Foreskin melanocyte (primary cell): ENCODE measurements at places on chromosomes 2 and 18.

DNA sequence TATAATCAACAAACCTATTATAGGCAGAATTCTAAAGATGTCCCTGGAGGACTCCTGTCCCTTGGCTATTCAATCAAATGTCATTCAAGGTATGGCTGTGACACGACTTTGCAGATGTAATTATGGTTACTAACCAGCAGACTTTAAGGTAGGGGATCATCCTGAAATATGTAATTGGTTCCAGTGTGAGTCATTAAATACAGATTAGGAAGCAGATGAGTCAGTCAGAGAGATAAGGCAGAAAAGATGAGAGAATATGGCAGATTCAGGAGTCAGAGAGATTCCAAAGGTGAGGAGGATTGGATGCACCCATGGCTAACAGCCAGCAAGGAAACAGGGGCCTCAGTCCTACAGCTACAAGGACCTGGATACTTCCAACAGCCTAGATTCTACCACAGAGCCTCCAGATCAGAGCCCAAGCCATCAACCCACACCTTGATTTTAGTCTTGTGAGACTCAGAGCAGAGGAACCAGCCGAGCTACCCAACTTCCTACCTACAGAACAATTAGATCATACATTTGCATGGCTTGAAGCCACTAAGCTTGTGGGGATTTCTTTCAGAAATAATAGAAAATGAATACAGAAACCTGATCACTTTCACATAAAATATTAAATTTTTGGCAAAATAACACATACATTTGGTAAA, 11.2 kb upstream of the PROM2 start:
- DNase-seq, result no peak

GRCh38 chr18:23529604-23530003, 26.3 kb downstream of the RMC1 start:
- no peak for DNase-seq

GRCh38 chr2:110858135-110858725, 125.9 kb downstream of the ACOXL start:
- DNase-seq, result no peak

DNA sequence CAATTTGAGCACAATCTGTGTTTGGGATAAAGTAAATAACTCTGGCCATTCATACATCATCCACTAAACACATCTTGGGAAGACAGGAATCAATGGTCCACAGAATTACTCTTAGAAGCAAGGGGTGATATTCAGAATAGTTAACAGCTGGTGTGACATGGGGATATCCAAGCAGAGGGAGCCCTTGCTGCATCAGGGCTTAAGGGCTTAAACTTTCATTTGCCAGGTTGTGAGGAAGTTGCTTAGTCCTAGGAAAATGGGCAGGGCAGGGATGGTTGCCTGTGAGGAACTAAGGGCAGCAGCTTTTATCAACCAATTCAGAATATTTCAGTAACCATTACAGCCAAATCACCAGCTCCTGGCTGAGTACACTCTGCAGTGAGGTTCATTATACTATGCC, 2.0 kb upstream of the ITGA6 start:
- DNase-seq, result no peak

GRCh38 chr2:100193291-100193710, 50.9 kb upstream of the AFF3 start:
- no peak for DNase-seq

- peak; percentile 21 for DNase-seq
Measured at GRCh38 chr18:49976795-49977560, 163.6 kb upstream of the ACAA2 start.

GRCh38 chr2:222468346-222468745, 44.0 kb downstream of the SGPP2 start:
- peak; percentile 67 for DNase-seq

GRCh38 chr2:85828725-85829124, 60.1 kb downstream of the ST3GAL5 start:
- no peak for DNase-seq

GRCh38 chr2:28835781-28836180, 25.1 kb downstream of the SPDYA start:
- no peak for DNase-seq

DNA sequence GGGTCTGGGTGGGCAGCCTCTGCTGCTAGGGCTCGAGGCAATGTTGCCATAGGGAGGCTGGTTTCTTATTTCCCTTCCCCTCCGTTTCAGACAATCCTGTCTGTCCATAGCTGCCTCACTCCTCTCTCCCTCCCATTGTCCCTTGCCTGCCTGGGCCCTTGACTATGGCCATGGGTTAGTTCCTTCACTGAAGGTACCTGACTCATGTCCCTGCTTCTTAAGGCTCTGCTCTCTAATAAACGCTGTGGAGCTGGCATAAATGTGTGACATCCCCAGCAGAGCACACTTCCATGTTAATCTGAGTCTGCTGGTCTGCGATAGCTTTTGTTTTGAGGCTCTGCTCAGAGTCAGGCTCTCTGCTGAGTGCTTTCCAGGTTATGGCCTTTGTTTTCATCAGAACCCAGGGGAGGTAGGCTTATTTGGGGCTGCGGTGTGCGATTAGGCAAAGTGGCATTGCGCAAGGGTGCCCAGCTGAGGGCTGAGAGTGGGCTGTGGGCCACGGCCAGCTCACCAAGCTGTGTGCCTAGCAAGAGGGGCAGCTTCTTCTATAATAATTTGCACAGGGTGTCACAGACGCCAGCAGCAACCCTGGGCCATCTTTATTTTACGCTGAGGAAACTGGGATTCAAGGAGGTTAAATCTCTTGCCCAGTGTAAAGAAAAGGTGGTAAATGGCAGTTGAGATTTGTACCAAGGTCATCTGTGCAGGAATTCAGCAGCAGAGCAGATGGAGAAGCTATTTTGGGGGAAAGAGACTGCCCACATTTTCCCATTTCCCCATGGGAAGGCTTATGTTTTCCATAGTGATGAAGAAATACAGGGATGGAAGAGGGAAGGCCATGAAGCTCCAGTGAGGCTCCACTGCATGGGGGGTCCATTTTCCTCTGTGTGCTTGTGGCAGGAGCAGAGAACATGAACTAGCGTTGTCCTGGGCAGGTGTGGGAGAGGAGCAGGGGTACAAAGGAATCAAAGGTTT, 25.6 kb downstream of the MRPL33 start:
- DNase-seq, result no peak

DNA sequence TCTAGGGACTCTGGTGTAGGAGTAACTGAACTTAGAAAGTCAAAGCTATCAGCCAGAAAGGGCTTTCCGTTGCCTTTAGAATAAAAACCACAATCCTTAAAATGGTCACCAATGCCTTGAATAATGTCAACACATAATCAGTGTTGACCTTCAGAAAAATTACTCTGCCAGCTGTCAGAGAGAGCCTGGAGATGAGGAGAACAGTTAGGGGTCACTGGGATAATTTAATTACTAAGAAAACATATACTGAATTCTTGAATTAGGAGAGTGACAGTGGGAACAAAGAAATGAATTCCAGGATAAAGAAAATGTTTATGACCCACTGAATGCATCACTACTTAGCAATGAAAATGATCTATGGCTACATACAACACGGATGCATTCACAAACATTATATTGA, 23.4 kb upstream of the UGP2 start:
- no peak for DNase-seq

DNA sequence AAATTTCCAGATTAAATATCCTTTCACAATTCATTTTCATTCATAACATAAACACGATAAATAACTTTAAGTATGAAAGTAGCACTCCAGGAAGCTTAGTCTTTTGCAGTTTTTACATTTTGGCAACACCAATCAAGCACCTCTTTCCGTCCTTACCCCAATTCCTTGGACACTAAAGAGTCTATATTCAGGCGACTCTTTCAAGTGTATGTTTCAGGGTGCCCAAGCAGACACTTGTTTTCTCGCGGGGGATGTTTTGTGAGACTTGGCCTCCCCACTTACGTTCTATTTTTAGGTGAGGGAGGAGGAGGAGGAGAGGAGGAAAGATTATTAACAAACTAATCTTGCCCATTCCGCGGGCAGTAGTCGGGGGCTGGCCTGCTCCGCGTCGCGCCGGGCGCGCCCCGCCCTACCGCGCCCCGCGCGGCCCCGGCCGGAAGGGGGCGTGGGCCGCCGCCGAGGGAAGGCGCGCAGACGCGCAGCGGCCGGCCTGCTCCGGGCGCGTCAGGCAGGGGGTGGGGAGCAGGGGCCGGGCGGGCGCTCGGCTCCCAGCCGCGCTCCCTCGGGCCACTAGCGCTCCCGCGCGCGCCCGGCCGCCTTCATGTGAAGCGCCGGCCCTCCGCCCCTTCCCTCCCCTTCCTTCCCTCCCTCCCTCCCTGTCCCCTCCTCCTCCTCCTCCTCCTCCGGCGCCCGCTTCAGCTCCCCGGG, at the start of gene ITPRID2:
Gene ITPRID2 (plus strand): TSS at position 473 of the 708 bp plus-strand sequence. CDS start 337 bp downstream, outside the sequence.
- DNase-seq, result peak; percentile 79

GRCh38 chr2:33204945-33205344, 258.2 kb downstream of the LTBP1 start:
- DNase-seq, result no peak

- DNase-seq, result peak; percentile 11
Measured at GRCh38 chr2:28895189-28895893, 874 bp downstream of the WDR43 start.

DNA sequence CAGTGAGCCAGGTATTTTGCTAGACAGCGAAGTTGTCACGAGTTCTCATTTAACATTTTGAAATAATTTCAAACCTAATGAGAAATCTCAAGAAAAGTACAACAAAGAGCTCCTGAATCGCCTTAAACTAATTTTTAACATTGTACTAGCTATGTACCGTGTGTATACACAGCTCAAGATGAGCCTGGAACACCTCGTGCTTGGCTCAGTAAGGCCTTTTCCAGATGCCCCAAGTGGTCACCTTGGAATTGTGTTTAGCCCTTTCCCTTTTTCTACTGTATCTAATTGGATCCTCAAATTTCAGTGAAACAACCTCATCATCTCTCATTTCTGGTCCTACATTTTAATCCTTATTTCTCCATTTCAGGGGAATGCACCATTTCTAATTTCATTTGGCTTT, 7.2 kb downstream of the PTPN4 start:
- DNase-seq, result no peak

- DNase-seq, result no peak
Measured at GRCh38 chr18:80037869-80038630, 3.8 kb downstream of the RBFA start.

GRCh38 chr2:85644909-85645308, 23.1 kb downstream of the SFTPB start:
- DNase-seq, result no peak

DNA sequence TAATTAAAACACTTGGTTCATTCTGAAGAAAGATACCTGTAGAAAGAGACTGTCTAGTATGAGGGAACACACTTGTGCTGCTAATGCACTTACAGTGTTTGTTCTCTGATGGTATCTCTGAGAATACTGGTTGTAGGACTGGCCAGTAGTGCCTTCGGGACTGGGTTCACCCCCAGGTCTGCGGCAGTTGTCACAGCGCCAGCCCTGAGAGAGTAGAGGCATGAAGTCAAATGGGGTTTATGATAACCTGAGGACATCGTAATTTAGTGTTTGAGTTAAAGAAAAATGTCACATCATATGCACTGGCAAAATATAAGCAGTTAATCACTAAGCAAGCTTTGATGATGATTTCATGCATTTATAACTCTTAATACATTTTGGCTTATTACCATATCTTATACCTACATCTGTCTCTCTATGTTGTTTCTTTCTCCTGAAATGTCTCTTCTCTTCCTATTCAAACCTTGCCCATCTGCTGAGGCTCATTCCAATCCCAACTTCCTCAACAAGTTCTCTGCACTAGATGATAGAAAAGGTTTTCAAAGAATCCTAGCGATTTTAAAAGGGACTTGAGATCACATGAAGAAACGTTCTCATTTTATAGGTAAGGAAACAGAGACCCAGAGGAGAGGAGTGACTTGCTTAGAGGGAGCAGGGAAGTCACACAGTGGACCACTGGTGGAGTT, 50.2 kb downstream of the ATIC start:
- DNase-seq, result no peak

- DNase-seq, result peak; percentile 71
Measured at GRCh38 chr2:12176623-12177454, 430.4 kb downstream of the LPIN1 start.

GRCh38 chr2:67304300-67304890, 92.7 kb upstream of the ETAA1 start:
- DNase-seq, result no peak

DNA sequence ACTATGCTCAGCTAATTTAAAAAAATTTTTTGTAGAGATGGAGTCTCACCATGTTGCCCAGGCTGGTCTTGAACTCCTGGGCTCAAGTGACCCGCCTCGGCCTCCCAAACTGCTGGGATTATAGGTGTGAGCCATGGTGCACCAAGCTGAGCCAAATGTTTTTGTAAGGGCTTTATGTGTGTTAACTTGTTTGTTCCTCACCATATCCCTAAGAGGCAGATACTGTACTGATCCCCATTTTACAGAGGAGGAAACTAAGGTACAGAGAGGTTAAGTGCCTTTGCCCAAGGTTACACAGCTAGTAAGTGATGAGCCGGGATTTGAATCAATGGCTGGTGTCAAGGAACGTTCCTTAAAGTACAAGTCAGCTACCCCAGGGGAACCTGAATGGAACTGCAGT, 85.3 kb upstream of the KLF7 start:
- DNase-seq, result no peak

GRCh38 chr2:42693013-42693615, 70.8 kb downstream of the OXER1 start:
- DNase-seq, result no peak

DNA sequence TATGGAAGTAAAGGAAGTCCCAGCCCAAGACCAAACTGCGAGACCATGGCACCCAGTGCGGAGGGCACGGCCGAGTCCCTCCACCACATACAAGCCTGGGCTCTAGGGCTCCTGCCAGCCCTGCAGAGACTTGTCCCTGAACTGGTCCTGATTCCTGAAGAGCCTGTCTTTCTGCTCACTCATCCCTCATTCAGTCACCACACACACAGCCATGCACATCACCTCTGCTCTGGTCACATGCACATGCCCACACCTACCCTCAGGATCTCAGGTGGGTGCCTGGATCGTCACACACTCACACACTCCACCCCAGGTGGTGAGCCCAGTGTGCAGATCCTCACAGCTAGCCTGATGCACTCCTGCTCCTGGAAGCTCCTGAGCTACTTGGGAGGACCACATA, 71.4 kb upstream of the LAPTM4A start:
- no peak for DNase-seq

DNA sequence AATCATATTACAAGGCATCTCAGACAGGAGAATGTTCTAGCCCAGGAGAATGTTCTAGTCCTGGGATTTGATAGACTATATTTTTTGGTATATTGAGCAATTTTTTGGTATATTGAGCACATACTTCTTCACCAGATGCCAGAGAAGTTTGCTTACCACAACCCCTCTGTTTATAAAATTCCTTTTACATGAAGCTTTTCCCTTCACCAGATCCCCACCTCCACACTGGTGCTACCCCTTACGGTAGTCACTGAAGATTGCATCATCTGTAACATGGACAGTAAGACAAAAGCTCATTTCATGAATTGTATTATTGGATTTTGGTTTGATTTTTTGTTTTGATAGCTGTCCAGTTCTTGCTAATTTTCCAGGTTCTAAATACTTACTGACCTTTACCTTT, 7.2 kb upstream of the HNMT start:
- no peak for DNase-seq

GRCh38 chr2:28499282-28499681, 3.4 kb downstream of the PLB1 start:
- no peak for DNase-seq

DNA sequence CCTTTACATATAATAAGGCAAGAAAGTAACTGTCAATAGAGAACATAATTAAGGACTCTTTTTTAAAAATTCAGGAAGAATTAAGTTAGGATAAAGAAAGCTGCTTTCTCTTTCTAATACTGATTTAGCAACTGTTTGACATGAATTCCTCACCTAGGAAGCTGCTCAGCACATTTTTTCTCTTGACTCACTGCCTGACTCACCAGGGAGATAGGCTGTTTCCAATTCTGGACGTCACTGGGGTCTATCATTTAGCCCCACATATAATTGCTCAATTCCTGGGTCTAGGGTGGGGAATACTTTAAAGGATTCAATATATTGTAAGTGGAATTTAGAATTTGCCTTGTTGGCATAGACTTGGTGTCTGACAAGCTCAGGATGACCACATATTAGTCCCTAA, 50.8 kb upstream of the UGP2 start:
- no peak for DNase-seq
